ENCODE measurements at places on chromosomes 1 and 21. TPM values are rescaled to one million over a fixed set of nuclear protein-coding genes. Genes with fewer than 3 reads are reported as not detected.

DNA sequence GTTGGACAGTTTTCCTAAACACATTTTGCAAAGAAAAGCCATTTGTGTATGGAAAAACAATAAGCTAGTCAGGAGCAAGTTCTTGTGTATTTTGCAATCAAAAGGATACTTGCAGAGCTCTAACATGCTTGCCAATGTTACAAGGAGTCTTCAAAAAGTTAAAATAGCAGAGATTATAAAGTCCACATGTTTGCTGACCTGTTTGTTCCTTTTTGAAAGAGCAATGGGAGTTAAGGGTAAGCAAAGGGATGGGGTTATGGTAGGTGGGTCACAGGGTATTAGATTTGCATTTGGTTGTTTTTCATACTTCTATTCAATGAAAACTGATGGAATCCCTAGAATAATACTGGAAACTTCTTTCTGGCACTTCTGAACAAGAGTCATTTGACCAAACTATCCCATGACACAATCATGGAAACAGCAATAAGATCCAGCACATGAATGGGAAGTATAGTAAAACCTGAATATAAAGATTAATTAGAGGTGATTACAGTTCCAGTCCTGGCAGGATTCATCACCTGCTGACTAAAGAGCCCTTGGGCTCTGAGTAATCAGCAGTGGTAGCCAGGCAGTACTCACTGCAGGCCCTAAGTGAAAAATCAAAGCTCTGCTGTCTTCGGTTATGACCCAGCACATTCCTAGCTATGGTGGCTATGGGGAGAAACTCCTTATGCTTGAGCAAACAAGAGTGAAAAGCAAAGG lies 27.1 kb upstream of the ZC3H11B start:
- DNase-seq, result no peak

DNA sequence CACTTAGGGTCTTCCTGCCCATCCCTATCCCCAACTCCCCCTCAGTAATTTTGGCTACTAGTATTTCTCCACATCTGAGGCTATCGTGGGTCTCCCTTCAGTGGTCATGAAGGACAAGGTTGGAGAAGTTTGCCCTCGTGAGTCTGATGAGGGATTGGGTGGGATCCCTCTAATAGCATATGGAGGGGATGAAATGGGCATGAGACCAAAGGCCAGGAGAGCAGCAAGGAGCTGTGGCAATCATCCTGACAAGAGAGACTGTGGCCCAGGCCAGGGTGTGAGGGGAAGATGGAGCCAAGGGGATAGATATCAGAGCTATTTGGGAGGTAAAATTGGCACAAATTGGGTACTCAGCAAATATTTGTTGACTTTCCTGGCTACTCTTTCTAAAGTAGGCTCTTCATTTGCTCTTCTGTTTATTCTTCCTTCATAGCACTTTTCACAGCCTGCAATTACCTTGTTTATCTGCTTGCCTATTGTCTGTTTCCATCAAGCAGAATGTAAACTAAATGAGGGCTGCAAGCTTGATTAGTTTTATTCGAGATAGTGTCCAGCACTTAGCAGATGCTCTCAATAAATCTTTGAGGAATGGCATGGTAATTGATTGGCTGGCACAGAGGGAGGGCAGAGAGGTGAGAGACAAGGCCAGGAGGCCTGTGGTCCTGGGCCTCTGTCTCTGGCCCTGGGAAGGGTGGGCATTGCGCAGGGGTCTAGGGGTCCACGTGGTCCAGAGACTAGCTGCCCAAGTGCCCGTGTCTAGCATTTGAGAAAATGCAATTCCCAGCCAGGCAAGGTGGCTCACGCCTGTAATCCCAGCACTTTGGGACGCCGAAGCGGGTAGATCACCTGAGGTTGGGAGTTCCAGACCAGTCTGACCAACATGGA lies 1.5 kb upstream of the PLK3 start:
- no peak for DNase-seq

DNA sequence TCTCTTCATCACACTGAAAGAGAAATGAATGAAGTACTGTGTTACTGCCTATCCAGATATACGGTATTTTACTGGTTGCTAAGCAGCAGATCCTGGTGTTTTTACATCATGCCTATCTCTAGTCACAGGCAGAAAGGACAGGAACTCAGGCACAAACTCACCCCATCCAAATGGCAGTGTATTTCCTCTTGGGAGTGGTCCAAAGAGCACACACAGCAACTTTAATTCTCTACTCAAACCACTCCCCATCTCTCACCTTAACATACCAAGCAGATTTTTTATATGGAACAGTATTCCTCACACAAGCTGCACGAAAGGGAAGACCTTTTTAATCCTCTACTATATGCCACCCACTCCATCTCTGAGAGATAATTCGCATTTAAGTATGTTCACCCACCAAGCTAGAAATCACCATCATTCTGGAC lies 27.3 kb downstream of the EIF4G3 start:
- no peak for DNase-seq

The KLHDC8A gene
- total RNA-seq, result not detected

The TMEM81 gene
- 2.6 TPM for total RNA-seq

The ALX3 gene
- not detected for total RNA-seq

The PEF1 gene
- total RNA-seq, result 57.6 TPM
